ENCODE measurements at places on chromosomes 3 and 15. TPM values are rescaled to one million over a fixed set of nuclear protein-coding genes. Genes with fewer than 3 reads are reported as not detected.
A peak's percentile ranks its signal among the peaks of the same experiment; 100 is the strongest.

- DNase-seq: peak; percentile 46
These were observed 435 bp downstream of the RAB27A start for GRCh38 chr15:55289011-55289745.

GRCh38 chr3:134060561-134061385 is 31.0 kb upstream of the SLCO2A1 start:
- DNase-seq: no peak

Gene FEM1B
- total RNA-seq: 28.0 TPM

GRCh38 chr3:177525987-177526712 is 328.9 kb upstream of the TBL1XR1 start:
- DNase-seq: peak; percentile 20

- DNase-seq: no peak
These were observed 209.1 kb downstream of the NR1D2 start for GRCh38 chr3:24154013-24154695.

DNA sequence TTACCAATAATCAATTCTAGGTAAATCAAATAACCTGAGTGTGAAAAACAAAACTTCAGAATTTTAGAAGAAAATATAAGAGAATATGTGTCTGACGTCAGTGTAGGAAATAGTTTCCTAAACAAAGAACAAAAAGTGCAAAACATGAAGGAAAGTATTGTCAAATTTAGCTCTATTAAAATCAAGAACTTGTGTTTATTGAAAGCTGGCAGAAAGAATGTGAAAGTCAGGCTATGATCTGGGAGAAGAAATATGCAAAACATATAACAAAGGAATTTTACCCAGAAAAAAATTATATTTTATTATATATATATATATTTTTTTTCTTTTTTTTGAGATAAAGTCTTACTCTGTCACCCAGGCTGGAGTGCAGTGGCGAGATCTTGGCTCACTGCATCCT is 129.1 kb upstream of the ANKRD28 start:
- no peak for DNase-seq

GRCh38 chr15:92655178-92655995 is at the start of gene FAM174B:
Gene FAM174B (minus strand): TSS chr15:92655775.
- DNase-seq: no peak

All from HT1080 (cell line).